ENCODE measurements at places on chromosomes 12 and 14. TPM values are rescaled to one million over a fixed set of nuclear protein-coding genes. Genes with fewer than 3 reads are reported as not detected.

CLSTN3 gene
- total RNA-seq, result 29.7 TPM

ZDHHC22 gene
- not detected for total RNA-seq

PTPRQ gene
- total RNA-seq, result 0.24 TPM

SOCS2 gene
- total RNA-seq, result 34.9 TPM

GRIN2B gene
- total RNA-seq, result not detected

GPD1 gene
- total RNA-seq, result 0.16 TPM

NDUFA9 gene
- 29.4 TPM for total RNA-seq

CIPC gene
- 19.0 TPM for total RNA-seq

DIO2 gene
- total RNA-seq, result 1.4 TPM

NKX2-1 gene
- total RNA-seq, result 0.48 TPM

ACOT6 gene
- not detected for total RNA-seq

BRMS1L gene
- total RNA-seq, result 3.4 TPM

GPR135 gene
- total RNA-seq, result 2.6 TPM

IFNG gene
- not detected for total RNA-seq

SPX gene
- total RNA-seq, result 0.91 TPM

TIGAR gene
- 13.2 TPM for total RNA-seq

FAM222A gene
- total RNA-seq, result 0.91 TPM

DCN gene
- total RNA-seq, result 1,362 TPM

CPNE6 gene
- not detected for total RNA-seq

PTPRB gene
- 1.7 TPM for total RNA-seq

TMEM179 gene
- not detected for total RNA-seq

SCNN1A gene
- 1.3 TPM for total RNA-seq

VRTN gene
- not detected for total RNA-seq

SMCO2 gene
- total RNA-seq, result not detected

POTEG gene
- not detected for total RNA-seq

MYF5 gene
- total RNA-seq, result not detected

SLC10A1 gene
- not detected for total RNA-seq

HOXC6 gene
- 0.52 TPM for total RNA-seq

PLEKHG7 gene
- 0.13 TPM for total RNA-seq

All from epithelial cell of alveolus of lung (primary cell).